ENCODE measurements at places on chromosomes 2 and 18.

DNA sequence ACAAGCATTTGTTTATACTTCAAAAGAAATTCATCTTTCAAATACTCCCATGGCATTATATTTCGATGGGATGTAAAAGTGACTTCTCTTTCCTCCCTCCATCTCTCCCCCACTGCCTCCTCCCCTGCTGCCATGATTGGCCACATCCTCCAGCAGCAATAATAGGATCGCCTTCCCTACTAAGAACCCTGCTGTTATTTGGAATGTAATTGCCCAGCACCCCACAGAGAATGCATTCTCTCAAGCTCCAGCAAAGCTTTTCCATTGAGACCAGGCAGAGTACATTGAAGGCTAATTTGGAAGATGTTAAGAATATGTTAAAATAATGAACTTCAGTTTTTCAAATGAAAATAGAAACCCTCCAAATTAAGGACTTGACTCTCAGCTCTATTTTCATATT is 375.4 kb upstream of the ACVR2A start:
- no peak for DNase-seq

- no peak for DNase-seq
Measured at GRCh38 chr2:147829106-147829505, 15.7 kb upstream of the ACVR2A start.

GRCh38 chr2:172231508-172231907 is 128.8 kb upstream of the DLX2 start:
- no peak for DNase-seq

DNA sequence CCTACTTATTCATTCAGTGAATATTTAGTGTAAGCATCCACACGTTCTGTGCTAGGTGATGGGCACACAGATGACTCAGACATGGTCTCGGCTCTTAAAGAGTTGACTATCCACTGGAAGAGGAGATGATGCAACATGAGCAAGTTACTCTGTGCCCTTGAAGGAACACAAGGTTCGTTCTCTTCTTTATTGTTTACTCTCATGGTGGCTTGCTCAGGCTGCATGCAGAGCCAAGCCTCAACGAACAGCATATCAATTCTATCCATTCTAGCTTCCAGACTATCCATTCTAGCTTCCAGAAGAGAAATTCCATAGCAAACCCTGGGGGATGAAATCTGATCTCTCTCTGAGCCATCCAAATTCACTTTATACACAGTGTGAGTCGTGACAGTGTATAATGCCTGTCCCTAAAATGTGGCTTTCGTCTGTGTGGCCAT is 68.1 kb upstream of the CTAGE1 start:
- no peak for DNase-seq

DNA sequence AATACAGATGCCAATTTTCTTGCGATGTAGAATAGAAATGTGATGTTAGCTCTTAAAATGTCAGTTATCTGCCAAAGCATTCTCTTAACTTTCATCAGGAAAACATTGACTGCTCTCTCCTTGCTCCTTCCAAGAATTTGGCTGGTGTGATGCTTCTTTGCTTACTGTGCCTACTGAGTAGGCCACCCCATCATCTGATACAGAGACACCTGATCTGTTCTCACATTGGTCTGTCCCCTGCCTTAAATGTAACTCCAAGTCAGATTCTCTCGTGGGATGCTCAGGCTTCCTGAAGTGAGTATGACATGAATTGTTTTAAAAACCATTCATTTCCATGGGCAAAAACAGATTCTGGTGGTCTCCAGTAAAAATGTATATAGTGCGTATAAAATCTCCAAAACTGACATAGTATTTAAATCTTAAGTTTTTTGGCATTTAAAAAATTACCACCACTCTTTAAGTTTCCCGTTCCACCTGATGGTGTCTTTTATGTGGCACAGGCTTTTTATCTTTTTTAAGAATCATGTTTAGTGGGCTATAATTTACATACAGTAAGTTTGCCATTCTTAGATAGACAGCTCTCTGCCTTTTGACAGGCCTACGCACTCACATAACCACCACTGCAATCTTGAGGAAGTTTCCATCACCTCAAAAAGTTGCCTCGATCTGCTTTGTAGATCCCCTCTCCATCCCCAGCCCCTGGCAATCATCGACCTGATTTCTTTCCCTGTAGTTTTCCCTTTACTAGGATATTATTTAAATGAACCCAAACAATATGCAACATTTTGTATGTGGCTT is 36.6 kb downstream of the UBE2F start:
- DNase-seq, result no peak

DNA sequence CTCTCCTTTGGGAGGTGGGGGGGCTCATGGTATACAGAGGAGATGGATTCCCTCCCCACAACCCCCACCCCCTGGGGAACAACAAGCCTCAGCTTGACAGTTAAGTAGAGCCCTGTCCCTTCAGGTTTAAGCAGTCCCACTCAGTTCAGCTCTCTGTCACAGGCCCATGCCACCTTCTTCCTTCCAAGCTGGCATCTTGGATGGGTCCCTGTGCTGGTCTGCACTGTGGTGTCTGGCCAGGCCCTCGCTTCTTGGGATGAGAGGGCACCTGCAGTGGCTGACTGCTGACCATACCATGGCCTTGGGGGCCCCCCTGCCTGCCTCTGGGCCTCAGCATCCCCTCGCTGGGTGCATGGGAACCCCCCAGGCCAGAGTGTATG is 20.4 kb upstream of the GPR17 start:
- DNase-seq, result no peak

DNA sequence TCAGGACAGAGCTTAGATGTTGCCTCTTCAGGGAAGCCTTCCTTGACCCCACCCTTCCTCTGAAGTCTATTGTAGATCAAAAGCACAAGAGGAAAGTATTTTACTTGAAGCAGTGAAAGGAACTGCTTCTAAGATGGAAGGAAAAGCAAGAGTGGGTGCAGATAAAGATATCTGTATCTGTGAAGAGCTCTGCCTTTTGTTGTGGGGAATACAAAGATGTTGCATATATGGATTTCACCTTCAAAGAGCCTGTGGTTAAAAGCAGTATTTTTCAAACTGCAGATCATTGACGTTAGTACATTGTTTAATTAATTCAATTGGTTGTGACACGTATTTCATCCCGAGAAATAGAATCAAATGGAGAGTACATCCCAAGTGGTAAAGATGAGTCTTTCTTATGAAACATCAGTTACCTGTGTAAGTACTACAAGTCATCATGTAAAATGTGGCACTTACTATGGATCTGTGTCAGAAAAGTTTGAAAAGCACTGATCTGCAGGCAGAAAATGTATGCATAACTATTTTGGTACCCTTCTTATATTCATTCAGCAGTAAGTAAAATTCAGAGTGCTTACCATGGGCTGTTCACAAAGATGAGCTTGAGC is 24.6 kb upstream of the TNFRSF11A start:
- DNase-seq, result no peak

- no peak for DNase-seq
Measured at GRCh38 chr2:59882822-59883221, 670.6 kb downstream of the BCL11A start.

- no peak for DNase-seq
Measured at GRCh38 chr2:39216346-39217191, 27.2 kb downstream of the CDKL4 start.

- DNase-seq, result no peak
Measured at GRCh38 chr2:191001032-191001431, 12.9 kb downstream of the STAT1 start.

DNA sequence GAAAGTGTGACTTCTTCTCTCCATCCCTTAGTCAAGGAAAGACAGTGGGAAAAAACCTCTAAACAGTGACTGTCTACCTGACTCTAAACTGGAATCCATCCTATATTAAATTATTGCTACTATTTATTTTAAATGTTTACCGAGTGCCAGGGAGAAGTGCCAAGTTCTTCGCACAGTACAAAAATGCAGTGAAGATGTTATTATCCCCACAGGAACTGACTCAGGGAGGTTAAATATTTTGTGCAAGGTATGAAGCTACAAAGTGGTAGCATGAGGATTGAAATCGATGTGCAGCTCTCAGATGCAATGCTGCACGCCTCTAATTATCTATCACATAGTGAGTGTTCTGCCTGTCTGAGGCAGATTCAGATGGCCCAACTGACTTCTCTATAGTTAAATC is 91.1 kb downstream of the MEP1B start:
- no peak for DNase-seq

GRCh38 chr2:34909992-34910705 is 1311.0 kb upstream of the FAM98A start:
- no peak for DNase-seq
